ENCODE measurements at places on chromosomes 1 and 21.

- no peak for DNase-seq
Measured at GRCh38 chr1:231958448-231958847, 331.9 kb downstream of the DISC1 start.

GRCh38 chr1:100038660-100039287, 69.0 kb downstream of the SLC35A3 start:
- DNase-seq, result peak; percentile 90

- DNase-seq, result no peak
Measured at GRCh38 chr1:153343811-153344717, 4.6 kb downstream of the PGLYRP4 start.

DNA sequence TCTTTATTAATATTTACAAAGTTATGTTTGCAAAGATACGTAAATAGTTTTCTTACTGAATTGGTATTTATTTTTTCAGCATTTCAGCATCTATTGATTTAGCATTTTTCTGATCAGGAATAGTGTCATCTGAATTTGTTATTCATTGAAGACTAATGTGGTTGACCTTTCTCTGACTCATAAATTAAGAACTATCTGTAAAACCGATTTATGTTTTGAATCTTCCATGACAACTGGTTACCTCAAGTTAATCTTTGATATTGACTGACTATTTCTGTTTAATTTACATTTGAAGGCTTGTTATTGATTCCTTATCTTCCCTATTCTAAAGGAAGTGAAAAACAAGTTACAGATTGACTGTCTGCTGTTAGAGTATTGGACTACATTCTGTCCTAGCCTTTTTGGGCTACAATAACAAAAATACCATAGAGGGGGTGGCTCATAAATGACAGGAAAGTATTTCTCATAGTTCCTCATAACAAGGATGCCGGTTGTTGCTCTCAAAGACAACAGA, 1131.4 kb downstream of the PLA2G4A start:
- DNase-seq, result no peak

DNA sequence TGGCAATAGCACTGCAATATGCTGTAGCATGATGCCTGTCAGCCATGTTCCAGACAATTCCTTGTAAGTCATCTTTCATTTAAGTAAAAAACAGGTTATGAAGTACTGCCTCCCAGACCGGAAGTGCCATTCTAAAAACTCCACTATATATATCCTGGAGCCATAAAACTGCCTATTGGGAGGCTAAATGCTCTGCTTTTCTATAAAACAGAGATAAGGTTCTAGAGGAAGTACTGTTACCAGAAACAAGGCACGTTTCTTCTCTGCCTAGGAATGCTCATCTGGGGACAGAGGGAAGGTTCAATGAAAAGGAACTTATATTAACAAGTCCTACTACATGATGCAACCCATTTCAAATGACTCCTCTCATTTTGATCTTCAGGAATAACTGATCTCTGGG, 66.8 kb downstream of the GPR137B start:
- no peak for DNase-seq

DNA sequence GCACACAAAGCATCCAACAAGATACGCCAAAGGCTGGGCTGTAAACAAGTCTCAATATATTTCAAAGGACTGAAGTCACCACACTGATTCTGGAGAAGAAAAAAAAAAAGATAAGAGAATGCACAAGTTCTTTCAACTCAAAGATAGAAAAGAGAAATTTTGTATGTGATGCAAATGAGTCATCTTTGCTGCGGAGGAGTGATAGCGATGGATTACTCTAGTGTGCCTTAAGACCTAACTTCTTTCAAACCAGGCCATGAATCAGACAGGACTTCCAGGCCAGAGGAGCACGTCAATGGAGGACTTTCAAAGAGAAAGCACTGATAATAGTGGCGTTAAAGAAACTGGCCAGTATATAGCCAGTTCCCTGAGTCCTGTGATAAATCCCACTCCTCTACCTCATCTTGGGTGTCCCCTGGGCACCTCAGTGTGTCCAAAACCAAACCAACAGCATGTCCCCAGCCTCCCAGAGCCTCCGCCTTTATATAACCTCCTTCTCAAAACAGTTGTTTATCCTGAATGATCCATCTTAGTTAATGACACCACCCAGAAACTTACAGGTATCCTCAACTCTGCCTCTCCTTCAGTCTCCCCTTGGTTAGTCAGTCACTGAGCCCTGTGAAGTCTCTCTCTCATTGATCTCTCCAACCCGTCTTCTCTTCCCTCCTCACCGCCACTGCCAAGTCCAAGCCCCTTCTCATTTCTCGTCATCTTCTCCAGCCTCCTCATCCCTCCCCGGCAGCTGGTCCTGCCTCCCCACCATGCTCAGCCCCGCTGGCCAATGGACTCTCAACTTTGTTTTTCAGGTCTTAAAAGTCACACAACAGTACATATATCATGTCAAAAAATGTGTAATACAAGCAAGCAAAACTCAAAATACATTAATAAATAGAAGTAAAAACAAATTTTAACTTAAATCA, 47.2 kb upstream of the IFFO2 start:
- DNase-seq, result peak; percentile 43

- no peak for DNase-seq
Measured at GRCh38 chr1:212520746-212521145, 87.8 kb upstream of the ATF3 start.

GRCh38 chr1:168084396-168085231, 52.1 kb downstream of the GPR161 start:
- peak; percentile 79 for DNase-seq

GRCh38 chr1:225445639-225446594, 18.1 kb upstream of the LBR start:
- DNase-seq, result no peak

DNA sequence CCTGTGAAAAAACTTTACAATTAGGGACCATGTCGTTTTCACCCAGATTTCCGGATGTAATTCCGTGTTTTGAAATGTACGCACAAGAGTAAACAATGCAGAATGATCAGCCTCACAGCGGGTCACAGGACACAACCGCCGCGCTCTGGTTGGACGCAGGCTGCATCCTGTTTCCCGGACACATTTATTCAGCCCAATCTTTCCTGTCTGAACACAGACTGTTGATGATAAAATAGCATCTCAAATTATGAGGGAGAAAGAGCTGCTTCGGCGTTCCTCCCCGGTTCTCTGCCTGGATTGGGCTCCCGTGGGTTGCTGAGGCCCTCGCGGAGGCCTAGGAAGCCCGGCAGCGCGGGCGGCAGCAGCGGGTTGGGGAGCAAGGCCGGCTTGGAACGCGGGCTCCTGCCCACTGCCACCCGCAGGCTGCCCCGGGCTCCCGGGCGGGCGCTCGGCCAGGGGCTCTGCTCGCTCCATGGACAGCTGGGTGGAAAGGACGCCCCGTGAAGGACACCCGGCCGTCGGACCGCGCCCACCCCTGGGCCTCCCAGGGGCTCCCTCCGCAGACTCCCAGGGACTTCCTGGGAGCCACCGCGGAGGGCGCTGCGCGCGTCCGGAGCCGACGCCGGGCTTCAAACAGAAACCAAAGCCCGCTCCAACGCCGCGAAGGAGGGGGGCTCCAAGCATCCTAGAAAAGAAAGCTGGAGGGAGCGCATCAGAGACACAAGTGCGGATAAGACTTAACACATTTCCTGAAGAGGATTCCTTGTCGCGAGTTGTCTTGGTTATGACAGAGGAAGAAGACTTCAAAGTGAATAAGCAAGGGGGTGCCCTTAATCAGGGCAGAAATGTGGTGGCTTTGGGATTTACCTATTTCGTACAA, 122.3 kb downstream of the ESRRG start:
- DNase-seq, result peak; percentile 2

GRCh38 chr1:104392552-104392951, 642.9 kb downstream of the AMY1C start:
- no peak for DNase-seq

DNA sequence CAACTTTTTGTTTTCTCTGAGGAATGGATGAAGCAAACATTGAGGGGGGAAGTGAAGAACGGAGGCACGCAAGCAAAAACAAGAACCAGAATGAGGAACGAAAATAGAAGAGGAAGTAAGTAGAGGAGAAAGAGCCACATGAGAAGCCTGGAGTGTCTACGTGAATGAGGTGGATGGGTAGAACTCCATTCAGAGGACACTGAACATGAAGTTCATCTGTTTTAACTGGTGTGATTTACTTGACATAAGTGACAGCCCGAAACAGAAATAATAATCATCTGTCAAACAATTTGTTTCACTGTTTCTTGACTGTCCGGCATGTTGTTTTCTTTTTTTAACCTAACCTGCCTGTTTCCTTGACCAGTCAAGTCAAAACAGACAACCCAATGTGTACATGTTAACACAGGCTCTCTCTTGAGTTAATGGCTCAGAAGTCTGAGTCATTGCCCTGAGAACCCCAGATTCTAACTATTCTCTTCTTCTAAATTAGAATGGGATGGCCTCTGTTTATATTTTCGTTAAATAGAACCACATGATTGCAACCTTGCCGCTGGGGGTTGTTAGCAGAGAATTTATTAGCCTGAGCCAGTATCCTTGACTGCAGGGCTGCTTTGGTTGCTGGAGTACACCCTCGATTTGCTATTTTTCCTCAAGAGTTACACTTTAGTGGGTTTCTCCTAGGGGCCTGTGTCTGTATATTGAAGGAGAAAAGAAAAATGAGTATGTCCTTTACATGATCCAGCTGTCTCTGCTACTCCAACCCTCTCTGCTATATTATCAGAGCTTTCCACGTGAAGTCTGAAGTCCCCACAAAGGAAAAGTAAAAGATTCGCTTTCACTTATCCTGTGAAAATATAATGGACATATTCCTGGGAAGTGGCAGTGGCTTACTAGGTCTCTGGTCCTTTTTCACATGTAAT, 151.7 kb downstream of the ZC3H11B start:
- no peak for DNase-seq

- no peak for DNase-seq
Measured at GRCh38 chr1:40645118-40645680, 20.3 kb downstream of the RIMS3 start.

DNA sequence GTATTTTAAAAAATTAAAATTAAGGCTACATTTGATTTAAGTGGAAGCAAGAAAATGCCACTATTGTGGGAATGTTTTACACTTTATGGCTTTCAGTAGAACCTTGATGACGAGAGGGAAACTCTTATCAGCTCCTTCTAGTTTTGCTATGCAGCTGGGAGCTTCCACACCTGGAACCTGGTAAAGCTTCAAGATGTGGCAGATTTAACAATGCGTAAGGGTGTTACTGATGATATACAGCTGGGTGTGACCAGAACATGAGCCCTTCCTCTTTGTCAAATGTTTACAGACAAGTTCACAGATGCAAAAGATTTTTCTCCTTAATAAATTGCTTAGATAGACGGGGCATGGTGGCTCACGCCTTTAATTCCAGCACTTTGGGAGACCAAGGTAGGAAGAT, 20.3 kb downstream of the TTC13 start:
- no peak for DNase-seq

- DNase-seq, result peak; percentile 73
Measured at GRCh38 chr1:12057382-12057781, 5.7 kb upstream of the TNFRSF8 start.

GRCh38 chr1:52056937-52057231, 789 bp downstream of the BTF3L4 start:
- no peak for DNase-seq

DNA sequence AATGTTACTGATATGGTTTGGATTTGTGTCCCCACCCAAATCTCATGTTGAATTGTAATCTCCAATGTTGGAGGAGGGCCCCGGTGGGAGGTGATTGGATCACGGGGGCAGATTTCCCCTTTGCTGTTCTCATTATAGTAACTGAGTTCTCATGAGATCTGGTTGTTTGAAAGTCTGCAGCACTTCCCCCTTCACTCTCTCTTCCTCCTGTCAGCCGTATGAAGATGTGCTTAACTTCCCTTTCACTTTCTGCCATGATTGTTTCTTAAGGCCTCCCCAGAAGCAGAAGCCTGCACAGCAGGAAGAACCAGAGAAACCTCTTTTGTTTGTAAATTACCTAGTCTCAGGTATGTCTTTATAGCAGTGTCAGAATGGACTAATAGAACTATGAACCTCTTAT, 28.4 kb downstream of the TRIM33 start:
- DNase-seq, result no peak

DNA sequence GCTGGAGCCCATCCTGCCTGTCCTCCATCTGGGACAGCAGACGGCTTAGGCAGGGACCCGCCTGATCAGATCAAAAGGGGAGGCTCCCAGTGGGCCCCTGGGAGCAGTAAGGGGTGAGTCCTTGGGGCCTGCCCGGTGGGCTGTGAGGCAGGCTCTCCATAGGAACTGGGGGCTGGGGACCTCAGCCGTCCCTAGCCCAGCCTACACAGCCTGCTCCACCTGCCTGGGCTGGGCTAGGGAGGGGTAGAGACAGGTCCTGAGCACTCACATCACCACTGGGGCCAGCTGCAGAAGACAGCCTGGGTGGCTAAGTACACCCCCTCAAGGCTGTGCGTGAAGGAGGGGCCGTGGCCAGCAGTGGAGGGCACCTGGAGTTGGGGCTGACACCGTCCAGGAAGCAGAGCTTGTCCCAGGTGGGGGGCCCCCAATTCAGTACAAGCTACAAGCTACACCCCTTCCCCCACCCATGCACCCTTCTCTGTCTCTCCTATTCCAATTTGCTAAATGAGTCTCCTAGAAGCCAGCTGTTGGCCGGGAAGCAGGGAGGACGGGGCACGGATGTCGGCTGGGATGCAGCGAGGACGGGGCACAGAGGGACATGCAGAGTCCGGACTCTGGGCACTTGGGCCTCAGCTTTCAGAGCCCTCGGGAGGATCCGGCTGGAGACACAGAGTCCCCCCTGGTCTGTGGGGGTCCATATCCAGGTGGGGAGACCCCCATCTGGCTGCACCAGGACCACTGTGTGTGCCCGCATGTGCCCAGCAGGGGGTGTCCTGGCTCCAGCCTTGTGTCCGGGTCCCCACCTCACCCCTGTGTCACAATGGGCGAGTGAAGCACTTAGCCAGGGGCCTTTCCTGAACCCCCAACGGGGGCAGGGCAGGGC, 1.7 kb downstream of the ISG15 start:
- DNase-seq, result no peak

- DNase-seq, result no peak
Measured at GRCh38 chr21:46077674-46078101, 20.2 kb upstream of the COL6A2 start.

GRCh38 chr1:19676438-19676922, 11.8 kb downstream of the HTR6 start:
- peak; percentile 41 for DNase-seq

DNA sequence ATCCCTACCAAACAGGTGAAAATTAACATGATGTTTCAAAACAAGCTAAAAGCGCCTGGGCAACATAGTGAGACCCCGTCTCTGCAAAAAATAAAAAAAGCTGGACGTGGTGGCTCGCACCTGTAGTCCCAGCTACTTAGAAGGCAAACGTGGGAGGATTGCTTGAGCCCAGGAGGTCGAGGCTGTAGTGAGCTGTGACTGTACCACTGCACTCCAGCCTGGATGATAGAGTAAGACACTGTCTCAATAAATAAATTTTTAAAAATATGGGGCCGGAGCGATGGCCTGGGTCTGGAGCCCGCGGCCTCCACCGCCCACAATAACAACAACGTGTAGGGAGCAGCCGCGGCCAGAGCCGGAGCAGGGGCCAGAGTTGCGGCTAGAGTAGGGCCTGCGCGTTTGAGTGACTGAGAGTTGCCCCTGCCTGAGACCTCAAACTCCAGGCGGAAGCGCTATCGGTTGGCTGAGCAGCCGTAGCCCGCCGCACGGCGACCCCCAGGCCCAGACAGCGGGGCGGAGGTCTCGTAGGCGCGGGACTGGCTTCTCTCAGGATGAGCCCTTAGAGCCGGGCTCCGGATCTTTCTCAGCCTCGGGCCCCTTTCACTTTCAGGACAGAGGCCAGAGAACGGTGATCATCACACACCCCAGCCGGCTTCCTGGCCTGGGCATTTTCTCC, 41.4 kb downstream of the ZMYM1 start:
- DNase-seq, result peak; percentile 8

GRCh38 chr1:246527402-246528088, 20.5 kb upstream of the SMYD3 start:
- no peak for DNase-seq
